ENCODE measurements at places on chromosomes 4 and X. TPM values are rescaled to one million over a fixed set of nuclear protein-coding genes. Genes with fewer than 3 reads are reported as not detected.

GRCh38 chr4:152606753-152607152 is 70.9 kb upstream of the FBXW7 start:
- DNase-seq: no peak

GRCh38 chr4:2217726-2218125 is 24.2 kb downstream of the HAUS3 start:
- DNase-seq: no peak

GRCh38 chrX:121405826-121406225 is 358.4 kb downstream of the GLUD2 start:
- no peak for DNase-seq

CORIN gene
- total RNA-seq: 1.6 TPM

DNA sequence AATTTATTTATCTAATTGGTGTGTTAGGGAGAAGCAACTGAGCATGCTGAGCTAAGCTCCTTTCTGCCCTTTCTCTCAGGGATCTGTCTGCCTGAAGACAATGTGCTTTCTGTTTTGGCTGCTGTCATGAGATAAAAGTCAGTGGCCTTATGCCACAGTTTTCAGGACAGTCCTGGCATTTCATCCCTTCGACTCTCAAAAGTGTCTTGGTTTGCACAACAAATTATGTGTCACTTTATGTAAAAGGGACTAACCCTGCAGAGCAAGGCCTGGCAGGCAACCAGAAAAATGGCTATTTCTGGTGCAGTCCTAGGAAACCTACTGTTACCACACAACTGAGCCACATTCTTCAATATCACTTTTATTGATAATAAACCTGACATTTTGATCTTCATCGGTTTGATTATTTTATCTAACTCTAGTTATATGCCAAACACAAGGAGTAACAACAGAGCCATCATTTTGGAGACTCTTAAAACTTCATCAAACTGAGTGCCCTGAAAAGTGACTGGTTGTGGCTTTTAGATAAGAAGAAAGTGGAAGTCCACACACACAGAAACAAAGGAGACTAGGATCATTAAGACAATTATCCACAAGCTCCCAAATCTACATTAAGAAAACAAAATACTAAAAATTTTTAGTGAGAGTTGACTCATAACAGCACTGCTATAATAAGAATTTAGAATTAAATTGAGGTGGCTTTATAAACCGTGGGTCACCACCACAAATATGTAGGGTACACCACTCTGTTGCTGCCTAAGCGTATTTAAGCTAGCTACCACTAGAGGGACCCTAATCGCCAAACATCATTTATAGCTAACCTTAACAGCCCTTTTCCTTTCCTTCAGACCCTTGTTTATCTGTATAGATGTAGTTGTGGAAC is 95.9 kb upstream of the PTPN13 start:
- no peak for DNase-seq

PCDH18 gene
- 34.2 TPM for total RNA-seq

Measured in breast epithelium (tissue), 4 donors.